ENCODE measurements at places on chromosomes 11 and 22. TPM values are rescaled to one million over a fixed set of nuclear protein-coding genes. Genes with fewer than 3 reads are reported as not detected.

Gene GGT5
- total RNA-seq, result not detected

Gene MUC2
- total RNA-seq, result not detected

Gene MS4A6A
- not detected for total RNA-seq

Gene RHOG
- total RNA-seq, result 28.3 TPM

Gene PCSK7
- total RNA-seq, result 38.5 TPM

Gene UBE2L3
- 90.0 TPM for total RNA-seq

Gene PRG3
- total RNA-seq, result not detected

Gene VPS11
- total RNA-seq, result 16.6 TPM

Gene RAB38
- total RNA-seq, result 16.0 TPM

Gene SLC22A6
- not detected for total RNA-seq

Gene SLC22A8
- not detected for total RNA-seq

Gene IFITM2
- total RNA-seq, result 363 TPM

Gene KREMEN1
- total RNA-seq, result 3.2 TPM

Gene MAPK12
- total RNA-seq, result 15.6 TPM

Gene IFTAP
- total RNA-seq, result 22.3 TPM

Gene SUSD2
- 1.5 TPM for total RNA-seq

Gene CEND1
- total RNA-seq, result 5.7 TPM

Gene OR10D3
- not detected for total RNA-seq

Gene TMEM151A
- 2.4 TPM for total RNA-seq

Gene BTBD18
- total RNA-seq, result not detected

Gene ACR
- total RNA-seq, result not detected

Gene IL10RA
- total RNA-seq, result 0.31 TPM

Gene NXPE2
- total RNA-seq, result not detected

Gene PDGFB
- total RNA-seq, result 9.6 TPM

Gene OR8G1
- total RNA-seq, result not detected

Gene PSMC3
- 159 TPM for total RNA-seq

Gene OR5W2
- total RNA-seq, result not detected

Gene OR2AG1
- not detected for total RNA-seq

Gene DCHS1
- total RNA-seq, result 10.5 TPM

Gene TRMT2A
- total RNA-seq, result 44.9 TPM

Gene VSIG2
- not detected for total RNA-seq

Gene SEPTIN5
- total RNA-seq, result 7.8 TPM

Gene GUCY1A2
- 1.9 TPM for total RNA-seq

Gene KCNK7
- total RNA-seq, result 1.0 TPM

Gene CDON
- 32.5 TPM for total RNA-seq

Gene DDI1
- not detected for total RNA-seq
